ENCODE measurements at places on chromosomes 2 and 18.

- no peak for DNase-seq
These were observed 6.5 kb downstream of the TTR start for GRCh38 chr18:31598021-31598805.

DNA sequence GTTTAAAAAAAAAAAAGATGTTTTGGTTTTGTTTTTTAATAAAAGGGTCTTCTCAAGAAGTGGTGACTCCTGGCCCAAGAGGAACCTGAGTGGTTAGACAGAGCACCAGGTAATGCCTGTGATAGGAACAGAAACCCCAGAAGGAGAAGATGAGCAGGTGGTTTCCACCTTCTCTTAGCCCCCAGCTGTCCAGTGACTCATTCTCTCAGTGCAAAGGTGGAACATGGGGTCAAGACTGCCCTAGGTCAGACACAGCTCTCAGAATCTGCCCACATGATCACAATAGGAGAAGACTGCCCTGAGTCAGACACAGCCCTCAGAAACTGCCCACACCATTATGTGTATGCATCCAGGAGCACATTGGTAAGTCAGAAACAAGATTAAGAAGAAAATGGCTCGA is 61.8 kb downstream of the TBC1D8 start:
- no peak for DNase-seq

- no peak for DNase-seq
These were observed 403.6 kb upstream of the RAB6C start for GRCh38 chr2:129575880-129576279.

DNA sequence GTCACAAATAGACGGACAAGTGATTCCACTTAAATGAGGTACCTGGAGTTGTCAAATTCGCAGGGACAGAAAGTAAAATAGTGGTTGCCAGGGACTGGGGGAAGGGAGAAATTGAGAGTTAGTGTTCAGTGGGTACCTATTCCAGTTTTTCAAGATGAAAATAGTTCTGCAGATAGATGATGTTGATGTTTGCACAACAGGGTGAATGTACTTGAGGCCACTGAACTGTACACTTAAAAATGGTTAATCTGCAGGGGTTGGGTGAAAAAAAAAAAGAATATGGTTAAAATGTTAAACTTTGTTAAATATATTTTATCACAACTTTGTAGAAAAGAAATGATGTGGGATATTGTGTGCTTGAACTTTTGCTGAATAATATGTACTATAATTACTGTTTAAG is 102.3 kb downstream of the NCK2 start:
- DNase-seq: no peak

GRCh38 chr2:235008584-235009044 is 56.8 kb downstream of the SH3BP4 start:
- DNase-seq: no peak

- DNase-seq: no peak
These were observed 83.4 kb upstream of the SNTG2 start for GRCh38 chr2:867296-867695.

DNA sequence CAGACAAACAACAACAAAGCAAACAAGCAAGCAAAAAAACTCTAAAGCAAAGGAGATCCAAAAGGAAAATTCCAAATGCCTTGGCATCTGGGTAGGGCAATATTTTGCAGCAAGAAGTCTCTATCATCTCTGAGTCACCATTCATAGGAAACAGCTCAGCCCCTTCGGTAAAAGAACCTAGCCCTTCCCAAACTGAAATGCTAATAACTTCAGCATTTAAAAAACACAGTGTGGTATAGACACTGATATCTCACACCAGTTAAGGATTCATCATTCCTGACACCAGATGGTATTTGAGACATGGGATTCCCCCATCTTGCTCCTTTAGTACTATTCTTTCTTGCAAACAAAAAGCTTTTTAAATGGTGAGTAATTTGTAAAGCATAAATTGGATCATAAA is 491.8 kb downstream of the TXNL1 start:
- DNase-seq: no peak

DNA sequence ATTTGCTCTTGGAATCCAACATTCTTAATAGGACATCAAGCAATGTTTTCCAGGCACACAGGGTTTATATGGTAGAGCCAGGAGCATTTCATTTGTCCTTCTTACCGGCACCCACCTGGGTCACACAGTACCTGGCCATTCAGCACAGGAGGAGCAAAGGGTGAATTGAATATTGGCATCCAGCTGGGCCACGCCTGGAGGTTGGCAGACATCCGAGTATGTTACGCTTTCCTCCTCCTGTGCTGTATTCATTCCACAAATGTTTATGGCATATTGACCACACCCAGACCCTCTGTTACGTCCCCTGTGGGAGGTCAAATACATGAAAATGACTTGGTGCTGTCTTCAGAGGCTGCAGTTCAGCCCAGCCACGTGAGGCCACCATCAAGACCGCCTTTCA is 206.2 kb downstream of the RTP5 start:
- no peak for DNase-seq

DNA sequence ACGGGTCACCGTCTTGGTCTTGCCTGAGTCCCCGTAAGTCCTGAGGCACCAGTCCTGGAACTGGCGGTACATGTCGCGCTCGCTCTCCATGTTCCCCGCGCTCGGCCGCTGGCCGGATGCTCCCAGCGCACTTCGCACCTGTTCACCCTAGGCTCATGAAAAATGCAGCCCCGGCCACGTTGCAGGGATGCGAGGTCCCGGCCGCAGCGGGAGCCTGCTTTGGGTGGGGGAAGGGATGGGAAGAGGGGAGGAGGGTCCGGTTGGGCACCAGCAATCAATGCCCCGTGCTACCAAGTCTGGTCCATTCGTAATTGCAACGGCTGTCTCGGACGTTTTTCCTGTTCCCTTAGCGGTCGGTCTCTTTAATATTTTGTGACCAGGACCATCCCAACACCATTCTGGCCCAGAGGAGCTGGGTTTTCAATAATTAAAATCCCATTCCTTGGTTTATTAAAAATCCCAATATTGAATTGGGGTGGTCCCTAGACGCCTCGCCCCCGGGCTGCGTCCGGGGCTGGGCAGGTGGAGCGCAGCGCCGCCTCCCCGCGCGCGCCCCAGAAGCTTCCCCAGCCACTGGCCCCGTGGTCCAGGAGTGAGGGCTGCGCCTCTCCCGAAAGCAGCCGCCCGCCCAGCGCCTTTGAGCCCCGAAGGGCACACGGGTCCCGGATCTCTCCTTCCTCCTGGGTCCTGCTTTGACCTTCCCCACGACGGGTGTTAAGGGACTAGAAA is 1.4 kb downstream of the NOL4 start:
- DNase-seq: no peak

- DNase-seq: no peak
These were observed 77.2 kb downstream of the NAT8 start for GRCh38 chr2:73564986-73565385.

GRCh38 chr2:28590496-28591301 is 94.8 kb downstream of the PLB1 start:
- DNase-seq: no peak

- DNase-seq: no peak
These were observed 37.6 kb upstream of the CLASP1 start for GRCh38 chr2:121686902-121687301.

- DNase-seq: no peak
These were observed 420.6 kb downstream of the IRS1 start for GRCh38 chr2:226378753-226379705.

DNA sequence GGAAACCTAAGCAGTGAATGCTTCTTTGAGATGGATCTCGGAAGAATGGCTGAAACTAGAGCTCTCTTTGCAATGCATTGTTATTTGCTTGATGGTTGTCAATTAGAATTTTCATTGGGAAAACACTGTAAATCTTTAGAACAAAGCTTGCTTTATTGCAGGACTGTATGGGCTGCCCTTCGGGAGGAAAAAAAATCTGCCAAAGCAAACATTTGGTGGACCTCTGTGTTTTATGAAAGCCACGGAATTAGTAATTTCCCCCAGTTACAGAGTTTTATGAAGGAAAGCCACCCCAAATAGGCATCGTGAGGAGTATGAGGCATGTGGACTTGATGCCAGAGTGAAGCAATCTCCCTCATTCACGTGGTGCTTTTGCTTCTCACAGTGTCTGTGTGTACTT is 33.5 kb downstream of the RHBDD1 start:
- DNase-seq: no peak

GRCh38 chr2:55087936-55088335 is 37.7 kb upstream of the RTN4 start:
- DNase-seq: no peak

GRCh38 chr2:65204461-65205210 is 23.0 kb upstream of the ACTR2 start:
- DNase-seq: no peak

DNA sequence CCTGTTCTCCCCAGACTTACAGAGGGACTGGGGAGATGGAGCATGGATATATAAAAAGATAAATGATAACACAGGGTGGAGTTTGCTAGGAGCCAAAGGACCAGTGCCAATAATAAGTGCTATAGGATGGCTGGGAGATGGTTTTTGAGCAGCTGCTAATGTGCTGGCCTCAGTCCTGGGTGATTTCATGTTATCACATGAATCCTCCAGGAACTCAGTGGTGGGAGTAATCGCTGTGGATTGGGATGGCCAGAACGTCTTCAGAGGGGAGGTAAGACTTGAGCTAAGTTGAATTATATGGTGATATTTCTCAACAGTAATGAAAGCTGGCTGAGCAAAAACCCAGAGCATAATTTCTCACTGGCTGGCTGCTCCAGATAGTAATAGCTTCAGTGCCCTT is 441.4 kb downstream of the SLC4A3 start:
- no peak for DNase-seq

DNA sequence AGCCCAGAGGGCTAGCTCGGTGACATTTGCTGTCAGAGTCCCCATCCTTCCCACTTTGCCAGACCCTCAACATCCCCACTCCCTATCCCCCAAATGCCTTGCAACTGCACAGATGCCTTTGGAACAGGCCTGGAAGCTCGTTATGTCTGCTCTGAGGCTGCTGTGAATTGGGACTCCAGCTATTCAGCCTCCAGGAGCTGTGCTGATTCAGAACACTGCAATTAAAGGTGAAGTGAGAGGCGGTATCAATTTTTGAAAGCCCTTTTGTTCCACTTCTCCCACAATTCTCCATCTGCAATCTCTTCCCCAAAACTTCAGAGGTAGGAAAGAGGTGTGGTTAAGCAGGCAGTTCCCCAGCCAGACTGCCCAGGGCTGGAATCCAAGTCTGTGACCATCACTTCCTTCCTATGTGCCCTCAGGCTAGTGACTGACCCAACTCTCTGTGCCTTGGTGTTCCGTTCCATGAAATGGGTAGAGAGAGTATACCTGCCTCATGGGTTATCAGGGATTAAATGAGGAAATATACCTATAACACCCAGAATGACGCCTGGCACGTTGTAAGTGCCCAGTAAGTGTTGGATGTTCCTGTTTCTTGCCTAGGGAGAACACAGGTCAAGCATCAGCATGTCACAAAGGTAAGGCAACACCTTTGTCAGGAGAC is 17.5 kb downstream of the NOSTRIN start:
- DNase-seq: no peak

GRCh38 chr2:67260343-67261277 is 136.5 kb upstream of the ETAA1 start:
- no peak for DNase-seq

GRCh38 chr2:73981081-73982001 is 3.4 kb upstream of the TET3 start:
- DNase-seq: peak; percentile 24

DNA sequence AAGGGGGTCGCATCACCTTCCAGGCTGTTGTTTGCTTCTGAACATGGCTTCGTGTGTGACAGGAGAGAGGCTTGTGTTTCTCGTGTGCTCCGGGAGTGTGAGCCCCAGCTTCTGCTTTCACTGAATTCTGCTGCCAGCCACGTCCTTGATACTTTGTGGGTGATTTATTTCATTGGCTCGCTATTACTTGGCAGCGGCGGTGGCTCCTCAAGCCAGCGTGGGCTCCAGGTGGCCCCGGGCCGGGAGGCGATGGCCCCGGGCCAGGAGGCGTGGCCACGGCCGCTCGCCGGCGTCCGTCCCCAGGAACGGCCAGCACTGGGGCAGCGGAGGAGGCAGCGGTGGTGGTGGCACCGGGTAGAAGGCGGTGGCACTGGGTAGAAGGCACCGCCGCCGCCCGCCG is 63.1 kb downstream of the NAPG start:
- DNase-seq: no peak

GRCh38 chr2:144668493-144669110 is 148.7 kb upstream of the ZEB2 start:
- no peak for DNase-seq

GRCh38 chr2:162688403-162688802 is 150.2 kb downstream of the KCNH7 start:
- no peak for DNase-seq

GRCh38 chr2:26811261-26811660 is 25.4 kb downstream of the CENPA start:
- no peak for DNase-seq

GRCh38 chr2:30465171-30465545 is 18.1 kb downstream of the LCLAT1 start:
- DNase-seq: no peak

- no peak for DNase-seq
These were observed 130.9 kb downstream of the GLI2 start for GRCh38 chr2:120866483-120867140.

DNA sequence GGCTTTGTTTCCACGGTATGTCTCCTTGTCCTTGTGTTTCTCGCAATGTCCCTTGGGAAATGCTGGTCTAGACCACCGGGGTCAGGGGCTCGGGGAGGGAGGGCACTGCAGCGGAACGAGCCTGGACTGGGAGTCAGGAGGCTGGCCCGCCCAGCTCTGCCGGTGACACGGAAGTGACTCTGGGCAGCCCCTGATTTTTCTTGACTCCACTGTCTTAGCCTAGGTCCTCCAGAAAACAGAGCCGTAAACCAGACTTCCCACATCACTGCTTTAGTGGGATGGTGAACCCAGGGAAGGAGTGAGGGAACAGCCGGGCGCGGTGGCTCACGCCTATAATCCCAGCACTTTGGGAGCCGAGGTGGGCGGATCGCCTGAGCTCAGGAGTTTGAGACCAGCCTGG is 144.2 kb downstream of the ASB1 start:
- DNase-seq: no peak

Measured in T-helper 17 cell (primary cell).